Activated naive CD8-positive, alpha-beta T cell treated with anti-CD3 and anti-CD28 coated beads, Interleukin-2, amount 50 U/mL, for 24 hours (primary cell): ENCODE measurements at places on chromosomes 12 and 14.
A peak's percentile ranks its signal among the peaks of the same experiment; 100 is the strongest.

DNA sequence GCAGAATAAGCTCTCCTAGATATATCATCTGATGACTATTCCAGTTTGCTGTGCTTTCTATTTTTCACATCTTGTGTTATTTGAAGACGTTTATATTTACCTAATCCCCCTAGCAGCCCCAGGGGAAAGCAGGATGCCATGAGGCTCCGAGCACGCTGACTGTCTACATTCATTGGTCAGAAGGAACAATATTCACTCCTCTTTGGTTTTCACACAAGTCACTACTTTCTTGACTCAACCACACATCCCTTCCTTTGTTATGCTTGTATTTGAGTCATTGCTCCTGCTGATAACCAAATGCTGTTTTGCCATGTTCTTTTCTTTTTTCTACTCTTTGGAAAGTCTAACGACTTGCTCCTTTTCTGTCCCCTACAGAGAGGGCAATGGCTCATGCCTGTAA, 86.5 kb upstream of the SLC38A2 start:
- H3K27ac ChIP-seq = peak overlapping the region; percentile 93
- H3K4me3 ChIP-seq = peak overlapping the region; percentile 67
- H3K4me1 ChIP-seq = peaks cover 69% of the 10 kb centered on the region
- H3K27me3 ChIP-seq = no peaks in the 10 kb centered on the region
- DNase-seq = peak; percentile 20
- no peaks in the 10 kb centered on the region for H3K36me3 ChIP-seq

DNA sequence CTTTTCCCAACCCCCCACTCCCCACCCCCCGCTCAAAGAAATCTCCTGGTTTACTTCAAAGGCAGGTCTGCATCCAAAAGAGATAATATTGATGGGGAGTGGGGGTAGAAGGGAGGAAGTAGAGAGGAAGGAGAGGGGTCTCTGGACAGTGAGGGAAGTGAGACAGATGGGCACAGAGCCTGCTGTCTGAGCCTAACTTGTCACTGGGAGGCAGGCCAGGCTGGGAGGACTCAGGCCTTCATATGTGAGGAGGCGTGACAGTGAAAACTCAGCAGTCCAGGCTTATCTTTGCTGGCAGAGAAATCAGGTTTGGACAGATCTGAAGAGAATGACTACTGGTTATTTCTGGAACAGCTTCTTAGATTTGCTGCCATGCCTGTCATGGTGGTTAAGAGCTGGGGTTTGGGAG, 192.3 kb downstream of the NUAK1 start:
- DNase-seq = no peak
- H3K36me3 ChIP-seq = no peaks in the 10 kb centered on the region
- no peak overlapping the region for H3K27ac ChIP-seq
- H3K4me1 ChIP-seq = no peaks in the 10 kb centered on the region
- no peaks in the 10 kb centered on the region for H3K27me3 ChIP-seq
- no peak overlapping the region for H3K4me3 ChIP-seq

DNA sequence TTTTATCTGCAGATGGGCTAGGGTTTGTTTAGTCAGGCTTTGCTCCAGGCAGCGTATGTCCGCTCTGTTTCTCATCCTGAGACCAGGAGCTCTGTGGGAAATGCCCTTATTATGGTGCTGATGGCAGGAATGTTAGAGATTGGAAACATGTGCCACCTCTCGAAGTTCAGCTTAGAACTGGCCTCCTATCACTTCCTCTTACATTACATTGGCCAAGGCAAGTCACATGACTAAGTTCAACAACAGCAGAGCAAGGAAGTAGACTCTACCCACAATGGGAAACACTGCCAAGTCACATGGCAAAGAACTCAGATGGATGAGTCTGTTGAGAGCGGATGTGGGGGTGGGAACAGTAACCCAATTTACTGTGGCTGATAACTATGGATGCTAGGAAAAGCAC, 161.9 kb upstream of the WSCD2 start:
- no peak overlapping the region for H3K4me3 ChIP-seq
- H3K36me3 ChIP-seq = no peaks in the 10 kb centered on the region
- H3K27ac ChIP-seq = no peak overlapping the region
- no peaks in the 10 kb centered on the region for H3K4me1 ChIP-seq
- no peaks in the 10 kb centered on the region for H3K27me3 ChIP-seq
- no peak for DNase-seq

DNA sequence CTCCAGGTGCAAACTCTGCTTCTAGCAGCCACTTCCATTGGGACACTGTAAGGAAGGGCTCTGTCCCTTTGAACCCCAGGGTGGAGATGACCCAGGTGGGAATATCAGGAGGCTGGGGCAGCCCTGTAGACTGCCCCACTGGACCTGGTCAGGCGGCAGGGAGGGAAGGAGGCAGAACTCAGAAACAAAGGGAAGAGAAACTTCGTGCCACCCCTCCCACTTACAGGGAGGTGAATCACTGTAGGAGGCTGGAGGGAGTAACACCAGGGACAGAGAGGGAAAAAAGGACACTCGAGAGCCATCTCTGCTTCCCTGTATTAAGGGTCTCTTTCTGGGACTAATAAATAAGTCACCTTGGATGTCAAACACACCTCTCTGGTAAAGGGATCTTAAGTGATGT, 37.4 kb downstream of the ISCA2 start:
- DNase-seq = no peak
- H3K4me3 ChIP-seq = no peak overlapping the region
- peaks cover 4% of the 10 kb centered on the region for H3K4me1 ChIP-seq
- no peaks in the 10 kb centered on the region for H3K36me3 ChIP-seq
- no peak overlapping the region for H3K27ac ChIP-seq

GRCh38 chr12:112564160-112564784, 145.5 kb downstream of the PTPN11 start:
- DNase-seq = no peak
- H3K4me1 ChIP-seq = no peaks in the 10 kb centered on the region
- H3K27me3 ChIP-seq = peaks cover 21% of the 10 kb centered on the region

DNA sequence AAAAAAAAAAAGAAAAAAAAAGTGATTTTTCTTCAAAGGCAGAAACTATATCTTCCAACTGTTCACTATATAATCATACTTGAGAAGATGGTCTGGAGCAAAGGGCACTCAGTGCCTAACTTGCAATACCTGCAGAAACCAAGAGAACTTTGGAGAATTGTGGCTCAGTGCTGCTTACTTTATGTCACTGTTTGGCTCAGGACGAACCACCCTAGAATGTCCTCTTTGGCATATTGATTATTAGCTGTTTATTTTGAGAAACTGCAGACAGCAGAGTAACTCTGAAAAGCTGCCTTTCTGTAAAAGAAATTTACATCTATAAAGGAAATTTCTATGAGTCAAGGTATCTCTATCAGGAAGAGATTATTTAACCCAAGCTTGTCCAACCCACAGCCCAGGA, 100.2 kb downstream of the BBS10 start:
- DNase-seq = no peak
- no peaks in the 10 kb centered on the region for H3K36me3 ChIP-seq
- H3K4me3 ChIP-seq = no peak overlapping the region
- H3K27me3 ChIP-seq = peaks cover 25% of the 10 kb centered on the region
- H3K27ac ChIP-seq = no peak overlapping the region

- H3K27me3 ChIP-seq = no peaks in the 10 kb centered on the region
- no peak overlapping the region for H3K4me3 ChIP-seq
Observed at GRCh38 chr12:51281202-51281924, 11.1 kb upstream of the SMAGP start.

DNA sequence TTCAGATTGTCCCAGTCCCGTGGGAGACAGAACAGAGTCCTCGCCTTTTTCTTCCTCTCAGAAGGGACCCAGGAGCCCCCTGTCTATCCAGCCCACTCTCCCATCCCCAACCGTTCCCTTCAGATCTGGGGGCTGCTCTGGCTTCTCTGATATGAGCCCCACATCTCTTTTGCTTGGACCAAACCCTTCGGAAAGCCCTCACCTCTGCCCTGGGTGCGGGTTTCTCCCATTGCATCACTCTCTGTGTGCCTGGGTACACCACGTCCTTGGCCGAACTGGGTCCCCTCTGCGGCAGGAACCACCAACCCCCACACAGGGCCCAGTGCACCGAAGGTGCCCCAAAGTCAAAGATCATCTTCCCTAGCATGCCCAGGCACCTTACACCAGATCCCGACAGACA, 87.8 kb downstream of the DICER1 start:
- H3K27ac ChIP-seq = no peak overlapping the region
- DNase-seq = no peak
- H3K4me1 ChIP-seq = no peaks in the 10 kb centered on the region

GRCh38 chr12:92337128-92337527, 191.5 kb upstream of the BTG1 start:
- no peak for DNase-seq
- no peaks in the 10 kb centered on the region for H3K27me3 ChIP-seq
- H3K36me3 ChIP-seq = no peaks in the 10 kb centered on the region
- H3K4me3 ChIP-seq = no peak overlapping the region

- H3K4me1 ChIP-seq = peaks cover 33% of the 10 kb centered on the region
- no peak overlapping the region for H3K27ac ChIP-seq
- H3K4me3 ChIP-seq = no peak overlapping the region
- H3K27me3 ChIP-seq = no peaks in the 10 kb centered on the region
- peaks cover 35% of the 10 kb centered on the region for H3K36me3 ChIP-seq
Observed at GRCh38 chr14:50804181-50804721, 26.7 kb downstream of the NIN start.

DNA sequence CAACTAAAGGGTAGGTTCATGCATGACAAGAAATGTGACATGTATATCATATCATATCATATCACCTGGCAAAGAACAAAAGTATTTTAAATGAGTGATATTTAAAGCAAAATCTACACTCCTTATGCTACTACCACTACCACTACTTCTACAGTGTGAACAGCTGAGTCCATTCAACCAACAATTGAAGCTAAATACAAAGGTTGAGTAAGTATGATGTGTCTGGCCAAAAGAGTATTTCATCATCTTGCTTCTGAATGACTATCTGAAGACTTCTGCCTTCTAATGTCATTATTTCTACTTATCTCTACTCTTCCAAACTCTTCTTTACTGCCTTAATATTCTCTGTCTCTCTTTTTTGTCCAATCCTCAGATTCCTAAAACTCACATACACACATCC, 292.6 kb upstream of the CAND1 start:
- no peak for DNase-seq
- no peak overlapping the region for H3K27ac ChIP-seq
- H3K27me3 ChIP-seq = peaks cover 4% of the 10 kb centered on the region
- no peaks in the 10 kb centered on the region for H3K36me3 ChIP-seq

GRCh38 chr12:106889326-106889725, 66.4 kb upstream of the TMEM263 start:
- H3K27ac ChIP-seq = no peak overlapping the region
- no peak overlapping the region for H3K4me3 ChIP-seq

DNA sequence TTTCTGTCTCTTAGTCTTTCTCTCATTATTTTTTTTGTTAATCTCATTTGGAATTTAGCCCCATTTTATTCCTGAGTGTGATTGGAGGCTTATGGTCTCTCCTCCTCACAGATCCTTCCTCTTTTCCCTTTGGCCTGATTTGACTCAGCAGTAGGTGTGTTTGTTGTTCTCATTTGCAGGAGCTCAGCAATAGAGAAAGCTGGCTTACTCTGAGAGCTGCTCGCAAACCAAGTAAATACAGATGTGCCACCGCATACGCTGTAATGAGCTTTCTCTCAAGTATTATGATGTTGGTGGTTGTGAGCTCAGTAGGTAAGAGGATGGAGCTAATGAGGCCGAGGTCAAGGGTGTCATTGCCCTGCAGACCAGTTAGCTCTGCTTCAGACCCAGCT, 206.5 kb downstream of the ETV6 start:
- H3K4me3 ChIP-seq = no peak overlapping the region
- peaks cover 32% of the 10 kb centered on the region for H3K4me1 ChIP-seq
- H3K27ac ChIP-seq = peak overlapping the region; percentile 39

DNA sequence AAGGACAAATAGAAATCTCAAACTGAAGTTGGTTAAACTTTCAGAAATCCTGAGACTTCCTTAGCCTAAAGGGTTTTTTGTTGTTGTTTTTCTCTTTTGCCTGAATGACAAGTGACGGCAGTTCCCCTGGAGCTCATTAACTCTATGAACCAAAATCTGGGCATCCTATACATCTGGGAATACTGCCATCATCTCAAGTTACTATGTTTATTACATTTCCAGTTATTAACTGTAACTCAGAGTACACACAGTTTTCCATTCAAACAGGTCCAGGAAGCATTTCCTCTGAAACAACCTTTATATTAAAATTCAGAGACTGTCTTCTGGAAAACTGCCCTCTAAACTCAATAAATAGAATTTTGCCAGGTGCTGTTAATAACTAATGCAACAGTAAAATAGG, 55.6 kb upstream of the CDKL1 start:
- H3K27ac ChIP-seq = no peak overlapping the region
- peaks cover 5% of the 10 kb centered on the region for H3K4me1 ChIP-seq
- H3K36me3 ChIP-seq = peaks cover 59% of the 10 kb centered on the region
- H3K4me3 ChIP-seq = no peak overlapping the region
- H3K27me3 ChIP-seq = no peaks in the 10 kb centered on the region

- peaks cover 40% of the 10 kb centered on the region for H3K36me3 ChIP-seq
- H3K27me3 ChIP-seq = no peaks in the 10 kb centered on the region
- DNase-seq = no peak
- no peak overlapping the region for H3K27ac ChIP-seq
Observed at GRCh38 chr12:56999456-56999855, 6.9 kb downstream of the ZBTB39 start.

DNA sequence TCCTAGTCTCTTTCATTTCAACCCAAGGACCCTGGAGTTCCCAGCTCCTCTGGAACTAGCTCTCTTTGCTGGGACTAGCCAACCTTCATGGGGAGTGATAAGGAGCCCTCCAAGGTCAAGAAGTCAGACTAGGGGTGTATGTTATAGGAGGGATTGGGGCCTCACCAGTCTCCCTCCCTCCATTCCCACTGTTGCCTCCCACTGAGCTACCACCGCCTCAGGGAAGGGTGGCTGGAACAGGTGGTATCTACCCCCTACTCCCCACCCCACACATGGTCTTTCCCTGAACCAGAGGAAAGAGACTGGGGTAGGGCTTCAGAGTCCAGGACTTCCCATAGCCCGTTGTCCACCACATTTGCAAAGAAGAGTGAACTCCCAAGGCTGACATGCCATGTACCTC, 2.4 kb downstream of the ERBB3 start:
- no peak overlapping the region for H3K27ac ChIP-seq
- no peaks in the 10 kb centered on the region for H3K36me3 ChIP-seq
- H3K4me3 ChIP-seq = no peak overlapping the region
- H3K4me1 ChIP-seq = peaks cover 8% of the 10 kb centered on the region
- DNase-seq = no peak

DNA sequence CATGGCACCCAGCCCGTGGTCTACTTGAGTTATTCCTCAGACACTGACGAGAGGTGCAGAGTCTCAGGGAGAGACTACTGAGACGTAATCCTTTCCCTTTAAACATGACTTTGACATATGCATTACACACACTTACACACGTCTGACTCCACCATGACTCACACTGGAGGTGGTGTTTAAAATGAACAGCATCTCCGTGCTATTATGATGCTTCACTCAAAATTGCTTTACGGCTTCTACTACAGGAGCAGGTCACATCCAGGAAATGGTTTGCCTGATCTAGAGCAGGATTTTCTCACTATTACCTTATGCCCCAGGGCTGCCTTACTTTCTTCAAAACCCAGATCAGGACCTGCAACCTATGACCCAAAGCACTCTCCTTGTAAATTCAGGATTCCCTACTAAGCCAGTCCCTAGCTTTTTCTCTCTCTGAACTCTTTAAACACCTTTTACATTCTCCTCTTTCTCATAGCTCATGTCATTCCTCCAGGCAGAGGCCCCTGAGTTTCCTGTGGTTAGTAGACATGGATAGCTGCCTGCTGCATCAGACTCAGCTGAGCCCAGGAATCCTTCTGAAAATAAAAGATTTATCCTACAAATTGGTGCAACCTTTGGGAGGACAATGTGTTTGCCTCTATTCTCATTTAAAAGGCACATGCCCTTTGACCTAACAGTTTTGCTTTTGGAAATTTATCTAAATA, 31.2 kb downstream of the TMCC3 start:
- H3K36me3 ChIP-seq = no peaks in the 10 kb centered on the region
- DNase-seq = no peak
- no peak overlapping the region for H3K27ac ChIP-seq
- peaks cover 3% of the 10 kb centered on the region for H3K27me3 ChIP-seq
- H3K4me3 ChIP-seq = no peak overlapping the region
- peaks cover 29% of the 10 kb centered on the region for H3K4me1 ChIP-seq
